ENCODE measurements at places on chromosomes 12 and 14.

DNA sequence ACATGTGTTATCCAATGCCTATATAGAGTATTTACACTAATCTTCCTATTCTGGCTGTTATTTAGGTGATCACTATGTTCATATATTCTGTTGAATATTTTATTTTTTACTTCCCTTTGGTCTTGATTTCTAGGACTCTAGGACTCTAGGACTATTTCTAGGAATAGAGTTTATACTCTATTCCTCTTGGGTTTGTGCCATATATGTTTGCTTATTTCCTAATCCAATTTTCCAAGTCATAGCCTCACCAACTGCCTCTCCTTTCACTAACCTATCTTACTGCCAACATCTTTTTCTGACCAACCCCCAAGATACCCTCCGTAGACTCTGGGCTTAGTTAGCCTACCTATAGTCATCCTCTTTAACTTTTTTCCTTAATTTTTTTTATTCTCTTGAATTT, 28.5 kb downstream of the ARF6 start:
- no peak for DNase-seq

DNA sequence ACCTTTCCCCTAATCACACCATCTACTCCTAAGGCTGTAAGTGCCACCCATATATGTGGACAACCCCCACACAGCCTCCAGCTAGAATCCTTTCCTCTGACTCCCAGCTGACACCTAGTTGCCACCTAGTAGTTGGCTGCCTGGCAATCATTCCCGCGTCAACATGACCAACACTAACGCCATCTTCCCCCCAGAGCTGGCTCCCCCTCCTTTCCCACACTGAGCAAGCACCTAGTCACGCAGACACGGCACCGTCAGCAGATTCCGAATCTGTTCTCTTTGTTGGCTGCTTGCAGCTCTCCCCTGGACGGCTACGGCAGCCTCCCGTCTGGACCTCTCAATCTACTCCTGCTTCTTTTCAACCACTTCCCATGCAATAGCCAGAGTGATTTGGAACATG, 27.7 kb downstream of the UBR7 start:
- no peak for DNase-seq

GRCh38 chr12:111409780-111410430, 4.2 kb downstream of the SH2B3 start:
- DNase-seq: no peak

DNA sequence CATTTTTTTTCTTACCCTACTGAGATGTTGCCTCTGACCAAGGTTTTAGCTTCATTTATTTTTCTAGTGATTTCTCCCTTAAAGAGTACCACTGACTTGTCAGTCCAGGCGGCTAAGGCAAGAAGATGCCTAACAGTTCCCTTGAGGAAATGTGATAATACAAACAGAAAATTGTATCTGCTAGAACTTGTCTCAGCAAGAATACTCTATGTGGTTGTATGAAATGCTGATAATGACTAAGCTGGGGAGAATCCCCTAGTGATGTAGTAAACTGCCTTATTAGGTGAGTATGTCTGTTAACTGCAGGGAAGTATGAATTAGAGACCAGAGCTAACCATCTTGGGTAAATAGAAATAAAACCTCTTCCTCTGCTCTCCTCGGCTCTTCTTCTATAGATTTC, 6.7 kb downstream of the C12orf54 start:
- DNase-seq: no peak

DNA sequence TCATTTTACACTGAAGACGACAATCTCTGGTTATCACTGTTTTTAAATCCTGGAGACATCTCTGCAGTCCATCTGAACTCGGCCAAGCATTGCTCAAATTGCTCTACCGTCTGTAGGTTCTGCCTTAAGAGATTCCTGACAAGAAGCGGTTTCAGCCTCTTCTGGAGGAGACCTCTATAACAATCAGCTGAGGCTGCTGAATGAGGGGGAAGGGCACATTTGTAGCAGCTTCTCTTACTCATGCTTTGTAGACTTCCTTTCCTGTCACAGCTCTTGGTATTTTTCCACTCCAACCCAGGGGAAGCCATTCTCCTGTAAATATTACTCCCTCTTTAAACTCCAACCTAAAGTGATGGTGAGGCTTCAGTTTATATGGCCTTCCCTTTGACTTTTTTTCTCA, 3.0 kb downstream of the ARG2 start:
- DNase-seq: no peak

GRCh38 chr14:39055786-39056474, 47.1 kb downstream of the SEC23A start:
- DNase-seq: no peak
